Fibroblast of skin of right quadriceps (primary cell): ENCODE measurements at places on chromosomes 2 and 18.
A peak's percentile ranks its signal among the peaks of the same experiment; 100 is the strongest.

- peak; percentile 86 for DNase-seq
Measured at GRCh38 chr2:173033084-173033483, 42.6 kb upstream of the MAP3K20 start.

GRCh38 chr2:234491281-234491680, 5.6 kb downstream of the ARL4C start:
- peak; percentile 22 for DNase-seq

DNA sequence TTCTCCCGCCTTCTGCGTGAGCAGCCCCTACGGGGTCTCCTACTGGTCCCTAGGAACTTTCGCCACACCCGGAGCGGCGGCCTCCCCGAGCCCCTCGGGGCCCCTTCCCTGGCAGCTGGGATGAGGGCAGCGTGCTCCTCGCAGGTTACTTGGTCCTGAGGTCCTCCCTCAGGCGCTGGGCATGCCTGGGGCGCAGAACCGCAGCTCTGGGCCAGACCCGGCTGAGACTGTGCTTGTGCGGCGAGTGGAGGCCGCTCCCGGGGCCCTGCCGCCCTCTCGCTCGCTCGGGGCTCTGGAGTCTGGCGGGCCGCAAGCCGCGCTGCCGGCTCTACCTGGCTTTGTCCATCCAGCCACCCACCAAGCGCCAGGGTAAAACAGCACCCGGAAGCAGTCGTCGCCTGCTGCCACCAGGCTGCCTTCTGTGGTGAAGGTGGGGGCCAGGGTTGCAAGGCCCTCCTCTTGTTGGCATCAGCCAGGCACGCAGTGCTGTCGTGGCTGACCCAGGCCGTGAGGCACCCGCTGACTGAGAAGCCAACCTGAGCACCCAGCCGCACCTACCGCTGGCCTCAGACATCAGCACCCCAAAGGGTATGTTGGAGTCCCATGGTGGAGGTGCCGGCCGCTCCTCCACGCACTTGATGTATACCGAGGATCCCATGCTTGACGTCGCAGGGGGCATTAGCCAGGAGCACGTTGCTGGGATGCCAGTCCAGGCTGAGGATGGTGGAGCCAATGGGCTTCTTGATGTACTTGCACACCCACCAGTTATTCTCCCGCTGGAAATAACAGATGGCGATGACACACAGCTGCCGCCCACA, 46.1 kb upstream of the PTH2R start:
- no peak for DNase-seq

GRCh38 chr2:20434588-20435294, 12.1 kb upstream of the RHOB start:
- DNase-seq: no peak

DNA sequence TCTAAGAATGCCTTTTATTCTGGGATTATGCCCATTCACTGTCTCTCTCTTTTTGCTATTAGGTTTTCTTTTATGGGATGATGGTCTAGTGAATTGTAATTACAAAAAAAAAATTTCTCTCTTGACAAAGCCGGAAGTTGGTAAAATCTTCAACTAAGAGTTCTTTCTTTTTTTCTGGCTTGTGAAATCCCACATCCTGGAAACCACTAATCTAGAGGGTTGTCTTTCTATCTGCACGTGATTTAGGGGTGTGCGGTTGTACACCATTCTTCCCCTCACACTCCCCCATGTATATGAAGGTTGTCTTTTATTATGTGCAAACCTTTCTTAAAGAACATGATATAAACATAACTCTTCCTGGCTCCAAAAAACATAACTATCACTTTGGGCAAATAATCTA, 52.0 kb downstream of the GATA6 start:
- no peak for DNase-seq

DNA sequence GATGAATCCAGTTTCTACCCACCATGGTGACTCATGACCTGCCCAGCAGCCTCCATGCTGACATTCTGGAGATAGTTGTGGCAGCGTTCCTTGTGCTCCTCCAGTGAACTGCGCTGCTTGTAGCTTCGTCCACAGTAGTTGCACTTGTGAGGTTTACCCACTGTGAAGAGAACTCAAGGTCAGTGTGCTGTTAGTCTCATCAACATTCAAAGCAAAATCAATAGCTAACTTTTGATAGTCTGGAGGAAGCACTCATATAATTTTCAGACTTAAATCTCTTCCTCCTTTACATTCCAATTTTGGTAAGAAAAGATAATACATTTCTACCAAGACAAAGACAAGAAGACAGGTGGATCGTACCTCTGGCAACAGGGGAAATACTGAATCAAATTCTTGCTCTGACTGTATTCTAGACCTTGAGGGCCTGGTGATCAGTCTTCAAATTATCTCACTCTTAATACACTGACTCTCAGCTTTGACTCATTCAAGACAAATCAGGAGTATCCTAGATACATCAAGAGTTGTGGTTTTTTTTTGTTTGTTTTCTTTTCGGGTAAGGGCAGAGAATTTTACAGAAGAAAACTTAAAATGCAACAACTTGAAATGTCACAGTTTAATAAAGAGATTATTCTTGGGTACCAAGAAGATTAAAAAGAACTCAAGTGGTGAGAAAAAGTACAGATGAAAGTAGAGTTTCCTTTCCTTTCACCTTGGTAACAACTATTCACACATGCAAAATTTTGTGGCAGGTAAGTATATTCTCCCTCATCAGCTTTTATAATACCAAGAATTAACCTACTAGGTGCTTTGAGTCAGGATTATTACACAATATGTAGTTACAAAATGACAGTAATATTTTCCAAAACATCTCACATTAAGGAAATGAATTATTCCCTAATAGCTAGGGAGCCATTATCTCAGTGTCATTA, 129.2 kb downstream of the IKZF2 start:
- DNase-seq: peak; percentile 28

DNA sequence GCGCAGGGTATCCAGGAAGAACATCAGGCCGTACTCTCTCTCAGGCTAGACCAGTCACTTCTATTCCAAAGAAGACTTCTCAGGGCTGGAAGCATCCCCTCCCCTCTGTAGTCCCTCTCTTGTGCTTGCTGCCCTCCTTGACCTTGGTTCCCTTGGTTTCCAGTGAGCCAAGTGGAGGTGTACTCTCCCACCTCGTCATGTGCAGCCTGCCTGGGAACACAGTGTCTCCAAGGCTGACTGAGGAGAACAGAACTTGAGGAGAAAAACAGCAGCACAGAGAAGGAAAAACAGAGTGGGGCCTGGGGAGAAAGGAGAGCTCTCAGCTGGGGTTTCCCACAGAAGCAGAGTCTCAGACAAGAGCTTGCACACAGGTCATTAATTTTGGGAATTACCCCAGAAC, 52.7 kb downstream of the HAUS1 start:
- no peak for DNase-seq

- DNase-seq: no peak
Measured at GRCh38 chr18:38257661-38258060, 692.1 kb upstream of the CELF4 start.

DNA sequence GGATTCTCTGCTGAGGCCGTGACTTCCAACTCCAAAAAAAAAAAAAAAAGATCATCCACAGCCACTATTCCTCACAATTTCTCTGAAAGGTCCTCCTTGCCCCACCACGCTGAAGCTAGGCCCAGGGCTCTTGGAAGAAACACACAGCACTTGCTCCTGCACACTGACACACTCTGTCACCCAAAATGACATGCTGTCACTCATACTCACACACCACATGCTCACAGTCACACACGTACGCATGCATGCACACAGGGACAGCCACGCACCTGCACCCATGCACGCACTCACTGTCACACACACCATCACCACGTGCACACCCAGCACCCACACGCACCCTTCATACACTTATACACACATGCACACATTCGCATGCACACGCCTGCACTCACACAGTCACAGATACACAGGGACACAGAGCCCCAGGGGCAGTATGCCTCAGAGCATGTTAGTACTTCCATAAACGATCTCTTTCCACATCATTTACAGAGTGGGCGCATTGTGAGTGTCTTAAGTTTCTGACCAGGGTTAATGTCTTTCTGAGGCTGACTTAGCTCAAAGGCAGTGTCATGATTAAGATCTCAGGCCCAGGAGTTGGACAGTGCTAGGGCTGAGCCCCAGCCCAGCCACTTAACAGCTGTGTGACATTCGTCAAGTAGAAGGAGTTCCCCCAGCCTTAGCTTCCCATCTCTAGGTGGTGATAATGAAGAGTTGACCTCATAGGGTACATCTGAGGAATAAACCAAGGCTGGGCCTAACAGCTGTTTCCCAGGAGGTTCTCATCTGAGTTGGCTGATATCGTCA, 93.4 kb downstream of the GLI2 start:
- DNase-seq: no peak

DNA sequence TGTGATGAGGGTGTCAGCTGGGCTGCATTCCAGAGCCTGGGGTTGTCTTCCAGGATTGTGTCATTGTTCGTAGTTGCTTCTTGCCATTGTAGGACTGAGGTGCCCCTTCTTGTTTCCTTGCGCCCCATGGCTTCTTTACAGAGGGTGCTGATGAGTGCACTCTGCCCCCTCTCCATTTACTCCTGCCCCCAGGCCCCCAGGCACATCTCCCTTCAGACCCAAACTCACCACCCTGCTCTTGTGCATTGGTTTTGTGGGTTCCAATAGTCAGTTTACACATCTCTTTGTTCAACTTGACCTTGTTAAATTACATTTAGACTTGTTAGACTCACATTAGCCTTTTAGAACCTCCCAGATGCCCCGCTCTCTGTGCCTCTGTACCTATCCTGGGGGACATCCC, 33.1 kb downstream of the HJURP start:
- no peak for DNase-seq

DNA sequence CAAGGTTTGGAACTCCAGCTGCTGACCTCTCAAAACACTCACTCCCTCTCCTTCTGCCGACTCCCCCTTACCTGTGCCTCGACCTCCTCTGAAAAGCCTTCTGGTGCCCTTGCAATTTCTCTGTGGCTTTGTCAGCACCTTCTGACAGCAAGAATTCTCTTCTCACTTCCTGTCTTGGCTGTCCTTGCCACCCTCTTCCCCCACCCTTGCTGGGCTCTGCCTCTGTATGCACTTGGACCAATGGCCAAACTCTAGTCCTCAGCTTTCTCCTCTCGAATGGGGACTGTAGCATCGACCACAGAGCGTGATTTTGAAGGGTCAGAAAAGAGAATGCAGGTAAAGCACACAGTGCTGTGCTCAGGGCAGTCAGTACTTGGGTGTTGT, 99.0 kb downstream of the HS1BP3 start:
- DNase-seq: no peak

GRCh38 chr2:223549215-223549614, 52.9 kb downstream of the SCG2 start:
- DNase-seq: peak; percentile 94

- no peak for DNase-seq
Measured at GRCh38 chr2:135252805-135253458, 200.8 kb downstream of the RAB3GAP1 start.

GRCh38 chr2:120103723-120104467, 91.0 kb downstream of the EPB41L5 start:
- peak; percentile 98 for DNase-seq

DNA sequence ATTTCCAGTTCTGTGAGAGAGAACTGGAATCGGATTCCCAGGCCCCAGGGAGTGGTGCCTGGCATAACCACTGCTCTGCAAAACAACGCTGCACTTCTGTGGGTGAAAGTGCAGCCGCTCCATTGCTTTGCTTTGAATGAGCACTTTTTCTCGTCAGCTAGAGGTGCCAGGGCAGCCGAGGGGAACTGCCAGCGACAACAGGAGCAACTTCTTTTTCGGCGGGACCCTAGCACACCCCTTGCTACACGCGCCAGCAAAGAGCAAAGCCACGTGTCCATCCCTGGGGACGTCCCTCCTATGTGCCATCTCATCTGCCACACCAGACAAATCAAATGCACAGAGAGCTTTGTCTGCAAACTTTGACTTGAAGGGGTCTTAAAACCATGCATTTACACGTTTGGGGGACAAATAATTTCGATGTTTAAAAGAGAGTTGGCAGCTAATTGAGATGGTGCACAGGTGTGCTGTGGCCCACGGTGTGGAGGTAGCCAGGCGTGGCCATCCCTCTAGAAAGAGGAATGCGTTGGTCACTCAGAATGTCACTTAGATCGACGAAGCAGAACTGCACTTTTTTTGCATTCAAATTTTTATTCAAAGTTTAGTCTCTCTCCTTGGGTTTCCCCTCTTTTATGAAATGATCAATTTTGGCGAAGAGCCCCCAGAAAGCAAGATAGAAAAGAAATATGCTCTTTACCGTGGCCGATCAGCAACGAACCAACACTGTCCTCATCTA, 151.8 kb downstream of the MBP start:
- no peak for DNase-seq

GRCh38 chr2:69767034-69767433, 25.1 kb downstream of the ANXA4 start:
- peak; percentile 36 for DNase-seq
